ENCODE measurements at places on chromosomes 11 and 22. TPM values are rescaled to one million over a fixed set of nuclear protein-coding genes. Genes with fewer than 3 reads are reported as not detected.
A peak's percentile ranks its signal among the peaks of the same experiment; 100 is the strongest.

The TEX12 gene
- 0.27 TPM for total RNA-seq

The COA4 gene
- 106 TPM for total RNA-seq

The BTBD18 gene
- total RNA-seq, result not detected

GRCh38 chr11:124882339-124883071 lies 15.2 kb downstream of the ROBO4 start:
- no peaks in the 10 kb centered on the region for H3K4me1 ChIP-seq
- no peak for DNase-seq
- H3K27ac ChIP-seq, result no peak overlapping the region
- H3K36me3 ChIP-seq, result no peaks in the 10 kb centered on the region
- peaks cover 4% of the 10 kb centered on the region for H3K27me3 ChIP-seq

GRCh38 chr11:19735157-19735908 lies 22.7 kb downstream of the NAV2 start:
- no peaks in the 10 kb centered on the region for H3K36me3 ChIP-seq
- no peak overlapping the region for H3K27ac ChIP-seq
- H3K4me3 ChIP-seq, result no peak overlapping the region
- H3K27me3 ChIP-seq, result no peaks in the 10 kb centered on the region
- no peak for DNase-seq

- no peak overlapping the region for H3K4me3 ChIP-seq
- H3K36me3 ChIP-seq, result no peaks in the 10 kb centered on the region
- H3K27ac ChIP-seq, result no peak overlapping the region
- H3K4me1 ChIP-seq, result peaks cover 17% of the 10 kb centered on the region
- no peaks in the 10 kb centered on the region for H3K27me3 ChIP-seq
- DNase-seq, result no peak
These were observed 3.9 kb upstream of the TRIM34 start for GRCh38 chr11:5620651-5621521.

- peak; percentile 32 for DNase-seq
- H3K27me3 ChIP-seq, result no peaks in the 10 kb centered on the region
- H3K4me1 ChIP-seq, result peaks cover 6% of the 10 kb centered on the region
These were observed 10.4 kb upstream of the HIKESHI start for GRCh38 chr11:86291466-86292262.

- DNase-seq, result no peak
- H3K27ac ChIP-seq, result no peak overlapping the region
- H3K4me1 ChIP-seq, result no peaks in the 10 kb centered on the region
- no peak overlapping the region for H3K4me3 ChIP-seq
- H3K27me3 ChIP-seq, result no peaks in the 10 kb centered on the region
- no peaks in the 10 kb centered on the region for H3K36me3 ChIP-seq
These were observed 43.8 kb downstream of the MAP6 start for GRCh38 chr11:75625021-75625420.

GRCh38 chr22:49431551-49431950 lies 396.1 kb downstream of the BRD1 start:
- H3K36me3 ChIP-seq, result no peaks in the 10 kb centered on the region
- no peak overlapping the region for H3K4me3 ChIP-seq
- no peaks in the 10 kb centered on the region for H3K27me3 ChIP-seq

GRCh38 chr22:40701274-40701673 lies 22.0 kb downstream of the MCHR1 start:
- H3K27me3 ChIP-seq, result no peaks in the 10 kb centered on the region
- DNase-seq, result no peak
- H3K4me3 ChIP-seq, result no peak overlapping the region

- DNase-seq, result no peak
- H3K27ac ChIP-seq, result no peak overlapping the region
- H3K4me1 ChIP-seq, result no peaks in the 10 kb centered on the region
- no peaks in the 10 kb centered on the region for H3K36me3 ChIP-seq
These were observed 1102.6 kb downstream of the DLG2 start for GRCh38 chr11:84524422-84525051.

- DNase-seq, result no peak
- no peaks in the 10 kb centered on the region for H3K36me3 ChIP-seq
- H3K4me3 ChIP-seq, result no peak overlapping the region
- no peaks in the 10 kb centered on the region for H3K4me1 ChIP-seq
- no peaks in the 10 kb centered on the region for H3K27me3 ChIP-seq
These were observed 14.4 kb downstream of the CABIN1 start for GRCh38 chr22:24025475-24025874.

DNA sequence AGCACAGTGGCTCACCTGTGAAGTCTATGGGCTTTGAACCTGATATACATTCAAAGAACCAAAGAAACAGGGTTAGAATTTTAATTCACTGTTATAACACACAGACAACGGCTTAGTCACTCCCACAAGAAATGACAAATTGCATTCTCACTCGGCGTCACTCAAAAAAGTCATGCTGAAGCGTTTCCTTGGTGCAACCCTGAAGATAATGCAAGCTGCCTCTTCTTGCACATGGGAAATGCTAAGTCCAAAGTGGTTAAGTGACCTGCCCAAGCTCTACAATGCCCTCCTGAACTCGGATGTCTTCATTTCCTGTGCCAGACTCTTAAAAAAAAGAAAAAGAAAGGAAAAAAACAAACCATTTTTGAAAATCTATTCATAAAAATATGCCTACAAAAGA lies 10.0 kb downstream of the LGR4 start:
- no peaks in the 10 kb centered on the region for H3K4me1 ChIP-seq
- no peak for DNase-seq
- no peaks in the 10 kb centered on the region for H3K27me3 ChIP-seq
- no peak overlapping the region for H3K4me3 ChIP-seq

DNA sequence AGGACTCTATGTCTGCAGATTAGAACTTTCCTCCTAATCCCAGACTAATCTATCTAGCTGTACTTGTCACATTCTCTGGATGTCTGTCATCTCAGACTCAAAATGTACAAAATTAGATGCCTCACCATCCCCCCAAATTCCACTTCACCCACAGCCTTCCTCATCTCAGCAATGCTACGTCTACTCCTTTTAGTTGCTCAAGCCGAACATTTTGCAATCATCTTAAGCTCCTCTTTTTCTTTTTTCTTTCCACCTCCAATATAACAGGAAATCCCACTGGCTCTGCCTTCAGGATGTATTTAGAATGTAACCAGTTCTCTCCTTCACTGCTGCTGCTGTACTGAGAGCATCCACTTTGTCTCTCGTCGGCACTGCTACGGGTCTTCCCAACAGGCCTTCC lies 1091.8 kb downstream of the TBC1D22A start:
- no peaks in the 10 kb centered on the region for H3K27me3 ChIP-seq
- H3K36me3 ChIP-seq, result no peaks in the 10 kb centered on the region
- DNase-seq, result no peak

GRCh38 chr11:77191823-77192495 lies 63.9 kb downstream of the MYO7A start:
- H3K27me3 ChIP-seq, result no peaks in the 10 kb centered on the region
- no peaks in the 10 kb centered on the region for H3K4me1 ChIP-seq
- no peaks in the 10 kb centered on the region for H3K36me3 ChIP-seq

- no peaks in the 10 kb centered on the region for H3K4me1 ChIP-seq
- no peak overlapping the region for H3K4me3 ChIP-seq
- H3K27ac ChIP-seq, result no peak overlapping the region
- DNase-seq, result no peak
- H3K27me3 ChIP-seq, result no peaks in the 10 kb centered on the region
These were observed 104.4 kb upstream of the PLET1 start for GRCh38 chr11:112364962-112365481.
